ENCODE measurements at places on chromosomes 4 and X.

DNA sequence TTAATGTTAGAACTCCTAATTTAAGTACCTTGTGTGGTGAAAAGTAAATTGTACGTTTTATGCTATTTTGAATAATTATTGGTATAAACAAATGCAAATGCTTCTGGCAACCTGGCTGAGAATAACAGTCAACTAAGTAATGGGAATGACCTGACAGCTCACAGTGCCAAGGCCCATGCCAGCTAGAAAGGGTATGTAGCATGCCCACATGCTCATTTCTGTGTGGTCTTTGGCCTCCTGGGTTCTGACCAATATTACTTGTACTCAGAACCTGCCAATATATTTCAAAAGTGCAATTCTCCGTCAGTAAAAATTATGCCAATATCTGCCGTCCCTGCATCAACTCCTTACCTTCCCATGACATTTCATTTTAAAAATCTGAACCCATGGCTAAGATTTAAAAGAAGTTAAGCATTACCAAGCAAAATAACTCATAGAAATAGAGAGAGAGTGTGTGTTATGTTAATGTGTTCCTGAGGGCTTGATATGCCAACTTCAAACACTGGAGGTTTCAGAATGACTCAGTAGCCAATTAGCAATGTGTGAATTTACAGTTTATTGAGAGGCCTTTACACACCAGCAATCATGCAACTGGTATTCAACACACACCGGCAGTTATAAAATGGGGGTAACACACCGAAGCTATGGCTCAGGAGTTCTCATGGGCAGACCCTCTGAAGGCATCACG, 820.8 kb downstream of the FSTL5 start:
- no peak for DNase-seq

DNA sequence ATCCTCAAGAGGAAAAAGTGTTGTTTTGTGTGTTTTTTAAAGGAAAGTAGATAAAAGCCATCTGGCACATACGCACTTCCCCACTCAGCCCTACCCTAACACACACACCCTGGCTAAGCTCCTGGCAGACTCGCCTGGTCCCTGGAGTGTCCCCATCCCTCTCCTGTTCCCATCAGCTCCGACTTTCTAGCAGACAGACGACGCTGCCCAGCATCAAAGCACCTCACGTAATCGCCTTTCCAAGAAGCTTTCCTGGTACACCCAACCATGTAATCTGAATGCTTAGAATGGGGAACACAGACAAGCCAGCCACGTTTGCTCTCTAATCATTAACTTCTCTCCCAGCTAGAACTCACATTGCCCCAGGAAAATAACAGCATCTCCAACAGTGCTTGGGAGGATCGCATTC, 116.2 kb downstream of the AFAP1 start:
- no peak for DNase-seq

DNA sequence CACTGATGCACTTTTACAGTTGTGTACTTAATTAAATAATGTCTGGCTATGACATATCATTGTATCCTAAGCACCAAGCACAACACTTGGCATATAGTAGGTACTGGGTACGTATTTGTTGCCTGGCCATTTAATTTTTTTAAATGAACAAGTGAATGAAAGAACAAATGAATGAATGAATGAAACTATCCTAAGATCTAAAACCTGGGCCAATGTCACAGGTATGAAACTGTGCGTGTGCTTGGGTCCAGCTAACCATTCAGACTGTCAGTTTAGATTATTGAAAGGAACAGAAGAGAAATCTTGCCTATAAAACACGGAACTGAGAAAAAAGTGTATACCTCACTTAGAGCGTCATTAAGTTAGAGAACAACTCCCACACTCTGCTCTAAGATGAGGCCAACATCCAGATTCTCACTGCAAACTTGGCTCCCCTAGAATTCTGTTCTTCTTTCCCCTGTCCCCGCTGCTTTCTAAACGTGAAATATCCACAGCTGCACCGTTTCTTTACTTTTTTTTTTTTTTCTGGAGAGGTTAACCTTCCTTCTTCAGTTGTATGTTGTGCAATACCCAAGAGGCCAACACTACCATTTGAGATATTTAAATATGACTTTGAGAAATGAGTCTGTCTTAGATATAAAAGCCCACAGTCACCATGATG, 17.3 kb upstream of the SEL1L3 start:
- DNase-seq, result no peak

DNA sequence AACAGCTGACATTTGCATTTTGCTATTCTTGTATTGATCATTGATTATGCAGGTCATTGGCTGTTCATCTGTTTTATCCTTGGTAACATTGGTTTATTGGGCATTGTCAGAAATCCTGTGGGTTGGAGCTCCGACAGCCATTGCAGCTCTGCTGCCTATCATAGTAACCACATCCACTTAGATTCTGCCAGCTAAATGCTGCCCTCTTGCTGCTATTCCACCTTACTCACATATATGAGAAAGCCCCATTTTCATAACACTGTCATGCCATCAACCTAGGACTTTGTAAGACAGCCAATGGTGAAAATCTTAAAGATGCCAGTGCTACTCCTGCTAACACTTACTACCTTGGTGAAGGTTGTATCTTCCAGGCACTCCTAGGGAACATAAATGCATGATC, 187.3 kb upstream of the CXCL13 start:
- no peak for DNase-seq

GRCh38 chr4:155248002-155248896, 39.8 kb downstream of the NPY2R start:
- DNase-seq, result no peak

- no peak for DNase-seq
Observed at GRCh38 chr4:67638136-67638535, 62.8 kb downstream of the UBA6 start.

DNA sequence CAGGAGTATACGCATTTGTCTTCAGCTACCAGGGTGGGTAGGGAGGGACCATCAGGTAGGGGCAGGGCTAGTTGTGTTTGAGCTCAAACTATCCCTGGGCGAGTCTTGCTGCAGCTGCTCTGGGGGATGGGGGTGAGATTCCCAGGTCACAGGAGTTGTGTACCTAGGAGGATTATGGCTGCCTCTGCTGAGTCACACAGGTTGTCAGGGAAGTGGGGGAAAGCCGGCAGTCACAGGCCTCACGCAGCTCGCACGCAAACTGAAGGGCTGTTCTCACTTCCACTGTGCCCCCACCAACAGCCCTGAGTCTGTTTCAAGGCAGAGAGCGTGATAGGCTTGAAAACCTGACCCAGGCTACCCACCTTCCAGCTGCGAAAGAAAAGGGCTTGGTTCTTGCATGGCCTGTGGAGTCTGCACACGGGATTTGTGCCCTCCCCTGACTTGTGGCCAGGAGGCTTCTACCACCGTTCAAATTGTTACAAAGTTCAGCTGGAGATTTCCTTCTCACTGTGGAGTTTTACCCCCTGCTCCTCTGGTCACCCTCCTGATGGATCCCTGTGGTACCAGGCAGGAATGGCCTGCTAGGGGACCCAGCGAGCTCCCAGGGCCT, 63.8 kb downstream of the ARFIP1 start:
- DNase-seq, result no peak

DNA sequence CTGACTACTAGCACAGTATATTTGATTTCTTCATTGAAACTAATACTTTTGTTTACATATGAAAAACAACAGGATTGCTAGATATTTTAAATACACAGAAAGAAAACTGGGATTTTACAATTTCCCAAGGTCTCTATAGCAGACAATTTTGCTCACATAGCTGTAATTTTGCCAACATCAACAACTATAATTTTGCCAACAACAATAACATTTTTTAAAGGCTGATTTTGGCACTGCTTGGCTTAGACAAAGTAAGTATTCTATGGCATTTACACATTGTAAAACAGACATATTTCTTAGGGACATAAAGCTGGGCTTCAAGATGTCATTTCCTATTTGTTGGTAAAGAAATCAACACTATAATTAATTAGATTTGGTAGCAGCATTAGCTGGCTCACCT, 922.1 kb downstream of the RAB28 start:
- no peak for DNase-seq

DNA sequence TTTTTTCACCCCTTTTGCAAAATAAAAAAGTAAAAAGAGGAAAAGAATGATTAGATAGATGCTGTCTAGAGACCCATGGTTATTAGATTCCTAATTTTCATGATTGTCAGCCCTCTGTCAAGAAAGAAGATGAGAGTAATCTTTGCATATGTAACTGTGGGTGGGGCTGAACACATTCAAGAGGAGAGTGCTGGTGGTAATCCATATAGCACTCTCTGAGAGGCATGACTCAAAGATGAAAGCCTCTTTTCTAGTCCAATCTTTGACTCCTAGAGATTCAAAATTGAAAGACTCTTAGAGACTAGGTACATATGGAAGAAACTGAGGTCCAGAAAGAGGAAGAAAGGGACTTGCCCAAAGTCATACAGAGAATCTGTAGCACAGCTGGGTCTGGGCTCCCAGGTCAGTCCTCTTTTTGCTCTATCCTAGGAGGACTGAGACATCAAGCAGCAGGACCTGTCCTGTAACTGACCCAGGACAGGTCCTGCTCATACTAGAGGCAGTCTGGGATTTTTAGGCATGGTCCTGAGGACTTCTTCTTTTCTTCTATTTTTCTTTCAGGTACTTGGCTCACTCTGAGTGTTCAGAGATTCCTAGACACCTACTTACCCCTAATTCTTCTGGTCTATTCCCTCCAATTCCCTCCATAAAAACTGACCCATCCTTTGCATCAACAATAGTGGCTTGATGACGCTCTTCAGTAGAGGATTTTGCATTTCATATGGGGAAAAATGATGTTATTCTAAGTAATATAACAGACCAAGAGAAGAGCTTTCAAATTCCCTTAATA, 23.8 kb downstream of the VSIG4 start:
- no peak for DNase-seq

DNA sequence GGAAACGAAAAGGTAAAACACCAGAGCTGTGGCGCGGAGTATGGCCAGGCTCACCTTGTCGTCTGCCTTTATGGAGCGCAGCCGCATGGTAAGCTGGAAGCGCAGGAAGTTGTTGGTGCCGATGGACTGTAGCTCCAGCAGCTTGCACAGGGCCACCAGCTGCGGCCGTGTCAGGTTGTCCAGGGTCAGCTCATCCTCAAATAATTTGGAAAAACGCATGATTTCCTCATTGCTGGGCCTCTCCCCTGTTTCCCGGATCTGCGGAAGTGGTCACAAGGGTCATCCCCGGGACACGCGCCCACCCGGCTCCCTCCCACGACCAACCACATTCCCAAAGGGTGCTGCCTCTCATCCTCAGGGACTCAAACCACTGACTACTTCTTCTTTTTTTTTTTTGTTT, 23.3 kb downstream of the LETM1 start:
- no peak for DNase-seq

DNA sequence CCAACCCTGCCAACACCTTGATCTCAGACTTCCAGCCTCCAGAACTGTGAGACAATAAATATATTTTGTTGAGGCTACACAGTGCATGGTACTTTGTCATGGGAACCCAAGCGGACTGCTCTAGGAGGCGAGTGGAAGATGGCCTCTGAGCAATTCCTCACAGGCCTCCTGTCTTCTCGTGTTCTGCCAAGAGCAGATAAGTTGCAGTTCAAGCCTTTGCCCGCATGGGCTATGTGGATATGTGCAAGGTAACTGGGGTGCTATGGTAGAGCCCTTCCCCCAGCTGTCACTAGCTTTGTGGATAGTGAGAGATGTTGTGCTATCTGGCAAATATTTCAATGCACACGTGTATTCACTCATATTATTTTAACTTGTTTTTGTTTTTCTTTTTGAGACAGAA, 156.0 kb upstream of the BCOR start:
- DNase-seq, result no peak

- DNase-seq, result no peak
Observed at GRCh38 chr4:183403486-183403885, 41.0 kb upstream of the CDKN2AIP start.

DNA sequence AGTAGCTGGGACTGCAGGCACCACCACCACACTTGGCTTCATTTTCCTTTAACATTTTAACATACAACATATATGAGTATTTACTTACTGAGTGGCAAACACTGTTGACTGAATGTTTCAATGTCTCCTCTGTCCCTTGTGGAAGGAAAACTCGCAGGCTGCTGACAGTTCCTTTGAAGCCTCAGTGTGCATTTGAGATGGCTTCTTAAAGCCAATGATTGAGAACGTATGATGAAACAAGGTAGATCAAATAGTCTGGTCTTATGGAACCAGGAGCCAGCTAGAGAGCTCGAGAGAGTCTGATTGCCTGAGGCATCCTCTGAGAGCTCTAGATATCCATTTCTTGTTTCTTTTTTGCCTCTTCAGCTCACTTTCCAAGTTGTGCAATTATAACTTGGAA, 43.0 kb upstream of the PDLIM3 start:
- DNase-seq, result no peak

GRCh38 chrX:133859336-133859735, 126.1 kb downstream of the GPC3 start:
- DNase-seq, result no peak

- no peak for DNase-seq
Observed at GRCh38 chr4:132865458-132865857, 283.6 kb upstream of the PCDH10 start.

GRCh38 chrX:155896512-155896911, 15.4 kb downstream of the VAMP7 start:
- no peak for DNase-seq

GRCh38 chr4:88524171-88524570, 595 bp upstream of the PYURF start:
- no peak for DNase-seq

DNA sequence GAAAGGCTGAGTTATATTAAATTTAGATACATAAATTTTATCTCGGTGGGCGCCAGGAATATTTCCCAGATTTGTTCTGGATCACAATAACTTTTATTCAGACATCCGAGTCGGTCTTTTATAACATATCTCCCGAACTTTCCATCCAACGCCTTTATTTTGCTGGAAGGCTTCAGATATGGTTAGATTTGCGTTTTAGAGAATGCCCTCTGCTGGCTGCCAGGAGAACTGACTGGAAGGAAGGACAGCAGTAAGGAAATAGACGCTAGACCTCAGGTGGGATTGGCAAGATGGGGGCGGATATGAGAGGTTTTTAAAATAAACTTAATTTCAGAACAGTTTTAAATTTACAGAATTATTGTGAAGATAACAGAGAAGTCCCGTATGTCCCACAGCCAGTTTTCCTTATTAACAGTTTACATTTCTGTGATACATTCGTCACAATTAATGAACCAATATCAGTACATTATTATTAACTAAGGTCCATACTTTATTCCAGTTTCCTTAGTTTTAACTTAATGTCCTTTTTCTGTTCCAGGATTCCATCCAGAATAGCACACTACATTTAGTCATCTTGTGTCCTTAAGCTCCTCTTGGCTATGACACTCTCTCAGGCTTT, 4.6 kb upstream of the KANTR start:
- DNase-seq, result no peak

GRCh38 chr4:73187325-73187724, 71.3 kb downstream of the ANKRD17 start:
- DNase-seq, result no peak

DNA sequence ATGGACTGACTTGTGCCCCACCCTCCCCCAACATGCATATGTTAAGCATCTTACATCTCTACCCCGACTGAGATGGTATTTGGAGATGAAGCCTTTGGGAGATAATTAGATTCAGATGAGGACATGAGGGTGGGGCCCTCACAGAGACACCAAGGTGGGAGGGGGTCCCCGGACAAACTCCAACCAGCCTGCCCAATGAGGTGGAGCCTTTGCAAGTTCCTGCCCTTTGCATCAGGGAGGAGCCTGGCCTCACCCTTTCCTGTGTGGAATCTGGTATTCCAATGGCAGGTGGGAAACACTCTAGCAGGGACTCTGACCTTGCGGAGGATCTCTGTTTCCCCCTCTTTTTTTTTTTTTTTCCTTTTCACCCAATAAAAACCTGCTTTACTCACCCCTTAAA, 589.9 kb upstream of the BOD1L1 start:
- no peak for DNase-seq
